ENCODE measurements at places on chromosomes 12 and 14.

- no peak for DNase-seq
Measured at GRCh38 chr14:76208340-76208739, 56.6 kb downstream of the GPATCH2L start.

DNA sequence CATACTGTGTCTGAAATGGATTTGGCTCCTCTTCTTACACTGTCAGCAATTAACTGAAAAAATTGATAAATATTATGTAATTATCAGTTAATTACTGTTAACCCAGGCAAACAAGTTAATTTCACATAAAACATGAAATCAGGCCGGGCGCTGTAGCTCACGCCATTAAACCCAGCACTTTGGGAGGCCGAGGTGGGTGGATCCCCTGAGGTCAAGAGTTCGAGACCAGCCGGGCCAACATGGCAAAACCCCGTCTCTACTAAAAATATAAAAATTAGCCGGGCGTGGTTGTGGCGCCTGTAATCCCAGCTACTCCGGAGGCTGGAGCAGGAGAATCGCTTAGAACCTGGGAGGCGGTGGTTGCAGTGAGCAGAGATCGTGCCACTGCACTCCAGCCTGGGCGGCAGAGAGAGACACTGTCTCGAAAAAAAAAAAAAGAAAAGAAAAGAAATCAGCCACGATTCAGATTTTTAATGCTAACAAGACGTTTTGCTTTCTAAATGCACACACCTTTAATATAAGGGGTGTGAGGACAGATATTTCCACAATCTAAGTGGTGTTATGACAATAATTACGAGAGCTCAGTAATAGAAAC is 473 bp upstream of the TMEM19 start:
- DNase-seq = no peak

DNA sequence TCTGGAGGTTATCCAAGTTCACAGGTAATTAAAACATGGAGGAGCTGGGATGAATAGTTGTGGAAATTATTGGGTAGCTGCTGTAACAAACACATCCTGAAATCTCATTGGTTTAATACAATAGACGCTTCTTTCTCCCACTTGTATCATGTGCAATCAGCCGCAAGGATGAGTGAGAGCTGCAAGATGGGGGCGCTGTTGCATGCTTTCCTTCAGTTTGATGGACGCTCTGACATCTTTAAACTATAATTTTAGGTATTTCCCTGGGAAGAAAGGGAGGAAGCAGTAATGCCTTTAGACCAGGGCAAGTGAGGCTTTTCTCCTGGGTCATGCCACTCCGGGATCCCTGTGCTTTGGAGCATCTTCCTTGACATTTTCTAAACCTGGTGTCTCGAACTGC is 178.7 kb downstream of the PAWR start:
- no peak for DNase-seq

GRCh38 chr14:83071888-83072501 is 1538.3 kb upstream of the SEL1L start:
- no peak for DNase-seq

DNA sequence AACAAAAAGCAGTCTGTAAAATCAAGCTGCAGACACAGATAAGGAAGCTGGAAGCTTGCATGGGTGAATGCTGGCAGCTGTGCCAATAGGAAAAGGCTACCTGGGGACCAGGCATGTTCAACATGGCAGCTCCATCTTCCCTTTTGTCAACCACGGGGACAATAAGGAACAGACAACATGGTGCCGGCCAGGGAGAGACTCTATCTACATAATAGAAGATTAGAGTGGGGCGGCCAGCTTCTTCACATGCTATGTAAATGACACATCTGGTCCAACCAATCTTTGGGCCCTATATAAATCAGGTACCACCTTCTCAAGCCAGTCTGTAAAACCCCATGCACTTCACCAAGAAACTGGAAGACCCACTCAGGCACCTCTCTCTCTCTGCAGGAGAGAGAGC is 157.6 kb downstream of the SUDS3 start:
- no peak for DNase-seq

DNA sequence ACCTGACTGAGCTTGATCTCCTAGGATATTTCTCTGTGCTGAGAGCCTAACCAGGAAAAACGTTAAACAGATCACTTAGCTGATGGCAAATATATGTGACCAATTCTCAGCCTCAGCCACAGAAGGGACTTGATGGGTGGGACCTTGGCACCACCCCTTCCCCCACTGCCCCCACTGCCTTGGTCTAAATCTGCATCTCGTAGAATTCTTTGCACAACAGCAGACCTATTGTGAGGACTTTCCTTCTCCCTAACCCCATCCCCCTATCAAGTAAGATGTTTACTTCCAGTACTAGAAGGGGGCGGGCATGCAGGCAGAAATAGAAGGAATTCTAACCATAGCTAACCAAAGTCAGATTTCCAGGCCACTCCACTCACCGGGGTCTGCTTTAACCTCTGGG is 313.2 kb downstream of the PCNX1 start:
- DNase-seq = no peak

GRCh38 chr14:33475623-33476022 is 475.3 kb downstream of the EGLN3 start:
- no peak for DNase-seq

DNA sequence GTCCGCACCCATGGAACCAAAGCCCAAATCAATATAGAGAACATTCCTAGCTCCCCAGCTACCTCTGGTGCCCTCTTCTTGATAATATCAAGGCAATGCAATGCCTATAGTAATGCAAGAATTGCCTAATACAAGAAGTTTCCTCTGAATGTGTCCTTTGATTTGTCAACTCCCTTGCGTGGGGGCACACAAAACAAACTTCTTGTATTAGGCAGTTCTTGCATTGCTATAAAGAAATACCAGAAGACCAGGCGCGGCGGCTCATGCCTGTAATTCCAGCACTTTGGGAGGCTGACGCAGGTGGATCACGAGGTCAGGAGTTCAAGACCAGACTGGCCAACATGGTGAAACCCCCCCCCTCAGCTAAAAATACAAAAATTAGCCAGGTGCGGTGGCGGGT is 10.4 kb upstream of the ITPK1 start:
- no peak for DNase-seq

DNA sequence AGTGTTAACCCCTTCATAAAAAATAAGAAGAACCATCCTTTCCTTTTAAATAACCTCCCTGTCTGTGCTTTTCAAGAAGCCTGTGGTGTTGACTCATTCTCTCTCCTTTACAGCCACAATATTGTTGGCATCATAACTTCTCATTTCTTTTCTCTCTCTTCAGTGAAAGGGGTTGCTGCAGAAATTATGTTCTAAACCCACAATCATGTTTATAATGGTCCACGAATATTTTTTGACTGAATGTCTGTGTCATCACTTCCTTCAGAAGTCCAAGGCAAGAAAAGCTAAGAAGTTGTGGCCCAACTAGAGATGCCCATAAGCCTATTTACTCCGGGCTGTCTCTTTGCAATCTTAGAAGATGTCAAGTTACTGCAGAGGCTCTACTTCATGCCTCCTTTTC is 488.3 kb downstream of the APAF1 start:
- no peak for DNase-seq

GRCh38 chr12:117192057-117192456 is 1.8 kb upstream of the FBXO21 start:
- no peak for DNase-seq

GRCh38 chr12:120662879-120663278 is 22.5 kb downstream of the CABP1 start:
- no peak for DNase-seq

GRCh38 chr12:113248842-113249435 is 27.7 kb downstream of the TPCN1 start:
- DNase-seq = no peak

DNA sequence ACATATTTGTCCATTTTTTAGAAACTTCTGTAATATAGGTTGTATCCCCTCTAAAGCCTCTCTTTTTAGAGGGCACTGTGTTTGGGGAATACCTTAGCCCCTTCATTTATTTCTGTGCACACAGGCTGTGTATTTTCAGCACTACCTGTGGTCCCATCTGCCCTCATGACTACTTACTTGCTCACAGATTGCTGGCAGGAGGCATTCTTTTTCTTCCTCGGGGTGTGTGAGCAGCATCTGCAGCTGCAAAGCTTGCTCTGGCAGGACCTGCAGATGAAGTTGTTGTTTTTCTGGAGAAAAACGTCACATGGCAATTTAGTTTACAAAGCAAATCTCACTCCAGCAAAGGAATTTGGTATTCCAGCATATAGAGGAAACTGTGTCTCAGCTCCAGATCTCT is 24.3 kb downstream of the ANG start:
- no peak for DNase-seq
